ENCODE measurements at places on chromosomes 6 and 20.

- no peak for DNase-seq
Observed at GRCh38 chr20:25856256-25856884, 159.7 kb upstream of the ZNF337 start.

- DNase-seq, result no peak
Observed at GRCh38 chr20:49937027-49937929, 1.1 kb downstream of the RNF114 start.

DNA sequence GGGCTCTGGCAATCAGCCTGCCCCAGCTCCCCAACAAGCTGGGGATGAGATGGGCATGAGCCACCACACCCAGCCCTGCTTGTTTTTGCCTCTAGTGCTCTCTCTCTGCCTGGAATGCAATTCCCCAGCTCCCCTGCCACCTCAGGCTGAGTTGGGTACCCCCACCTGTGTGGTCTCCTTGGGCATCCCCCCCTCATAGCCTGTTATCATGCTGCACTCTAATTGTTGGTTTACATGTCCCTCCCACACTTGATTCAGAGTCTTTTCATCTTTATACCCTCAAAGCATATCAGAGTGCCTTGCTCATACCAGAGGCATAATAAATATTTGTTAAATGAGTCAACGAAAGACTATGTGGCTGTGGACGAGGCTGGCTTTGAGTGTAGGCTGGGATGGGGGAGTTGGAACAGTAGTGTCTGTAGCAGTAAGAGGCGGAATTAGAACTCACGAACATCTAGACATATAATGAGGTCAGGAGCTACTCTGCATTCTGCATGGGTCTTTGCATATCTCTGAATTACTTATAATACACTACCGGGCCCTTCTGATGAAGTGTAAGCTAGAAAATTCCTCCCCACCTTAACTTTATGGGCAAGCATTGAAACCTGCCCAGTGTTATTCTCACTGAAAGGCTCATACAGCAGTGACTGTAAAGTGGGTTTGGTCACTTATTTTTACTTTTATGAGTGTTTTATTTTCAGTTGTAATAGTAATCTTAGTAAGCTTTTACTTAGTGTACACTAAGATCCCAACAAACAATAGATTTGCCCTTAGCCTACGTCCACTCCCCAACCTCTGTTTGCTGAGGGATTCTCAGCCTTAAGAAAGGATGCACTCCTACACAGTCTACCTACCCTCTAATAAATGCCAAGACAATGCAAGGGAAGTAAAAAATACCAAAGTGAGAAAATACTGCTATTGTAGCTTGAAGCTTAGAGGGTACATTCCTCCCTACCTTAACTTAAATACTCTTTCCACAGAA lies 58.7 kb downstream of the EDN1 start:
- no peak for DNase-seq

GRCh38 chr6:151095538-151096254 lies 144.1 kb upstream of the AKAP12 start:
- no peak for DNase-seq

DNA sequence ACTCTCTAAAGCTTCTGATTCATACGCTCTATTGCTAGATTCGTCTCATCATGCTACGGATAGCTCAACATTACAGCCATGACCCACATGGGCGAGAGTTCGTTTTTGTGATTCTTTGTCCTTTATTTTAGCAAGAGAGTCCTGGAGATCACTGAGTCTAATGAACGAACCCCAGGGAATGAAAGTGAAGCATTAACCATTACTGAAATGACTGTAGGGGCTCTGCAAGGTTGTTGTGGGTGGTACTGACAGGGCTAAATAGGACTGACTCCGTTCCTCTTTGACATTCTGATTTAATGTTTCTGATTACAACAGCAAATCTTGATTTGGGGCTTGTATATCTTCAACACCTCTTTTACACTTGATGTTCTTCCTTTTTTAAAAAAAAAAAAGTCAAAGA lies 13.7 kb upstream of the RTF2 start:
- DNase-seq, result no peak

Measured in WERI-Rb-1 (cell line).